ENCODE measurements at places on chromosomes 5 and 9. TPM values are rescaled to one million over a fixed set of nuclear protein-coding genes. Genes with fewer than 3 reads are reported as not detected.

DNA sequence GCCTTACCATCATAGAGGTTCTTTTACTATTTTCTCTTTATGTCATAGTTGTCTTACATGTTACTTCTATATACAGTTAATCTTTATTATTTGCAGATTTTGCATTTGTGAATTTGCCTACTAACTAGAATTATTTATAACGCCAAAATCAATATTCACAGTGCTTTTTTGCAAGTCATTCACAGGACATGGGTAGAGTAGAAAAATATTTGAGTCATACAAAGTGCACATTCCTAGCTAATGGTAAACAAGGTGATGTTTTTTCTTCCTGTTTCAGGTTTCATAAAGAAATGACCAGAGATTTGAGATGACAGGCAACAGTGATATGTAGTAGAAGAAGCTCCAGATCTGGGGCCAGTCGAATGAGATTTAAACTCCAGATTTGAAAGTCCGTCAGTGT, 30.0 kb upstream of the OR2Y1 start:
- DNase-seq: no peak
- H3K27me3 ChIP-seq: peaks cover 7% of the 10 kb centered on the region

The WDR38 gene
- not detected for total RNA-seq

The PNPLA7 gene
- total RNA-seq: 4.1 TPM

DNA sequence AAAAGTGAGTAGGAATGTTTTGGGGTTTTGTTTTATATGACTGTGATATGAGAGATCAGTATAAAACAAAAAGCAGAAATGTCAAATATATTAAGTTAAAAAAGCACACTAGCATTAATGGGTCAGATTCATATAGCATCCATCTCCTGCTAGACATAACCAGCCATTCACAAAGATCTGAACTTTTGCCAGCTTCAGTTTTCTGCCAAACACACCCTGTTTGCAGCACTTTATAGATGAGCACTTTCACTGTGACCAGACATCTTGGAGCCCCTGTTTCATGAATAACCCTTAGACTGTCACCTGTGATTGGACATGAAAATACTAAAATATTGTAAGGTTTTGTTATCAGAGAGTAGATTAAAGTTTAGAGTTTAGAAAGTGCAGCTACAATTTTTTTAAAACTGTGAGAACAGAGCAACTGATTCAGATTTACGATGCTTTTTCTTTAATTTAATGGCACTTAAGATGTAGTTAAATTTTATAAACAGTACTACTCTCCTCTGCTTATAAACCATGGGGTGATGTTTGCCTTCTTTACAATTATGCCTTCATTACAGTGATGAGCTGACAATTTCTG, 142.6 kb downstream of the KCTD16 start:
- H3K4me3 ChIP-seq: no peak overlapping the region
- no peak overlapping the region for H3K27ac ChIP-seq
- DNase-seq: no peak
- H3K4me1 ChIP-seq: peaks cover 5% of the 10 kb centered on the region
- no peaks in the 10 kb centered on the region for H3K36me3 ChIP-seq

Data from chondrocyte (in vitro differentiated cells).